ENCODE measurements at places on chromosomes 5 and 9.
A peak's percentile ranks its signal among the peaks of the same experiment; 100 is the strongest.

DNA sequence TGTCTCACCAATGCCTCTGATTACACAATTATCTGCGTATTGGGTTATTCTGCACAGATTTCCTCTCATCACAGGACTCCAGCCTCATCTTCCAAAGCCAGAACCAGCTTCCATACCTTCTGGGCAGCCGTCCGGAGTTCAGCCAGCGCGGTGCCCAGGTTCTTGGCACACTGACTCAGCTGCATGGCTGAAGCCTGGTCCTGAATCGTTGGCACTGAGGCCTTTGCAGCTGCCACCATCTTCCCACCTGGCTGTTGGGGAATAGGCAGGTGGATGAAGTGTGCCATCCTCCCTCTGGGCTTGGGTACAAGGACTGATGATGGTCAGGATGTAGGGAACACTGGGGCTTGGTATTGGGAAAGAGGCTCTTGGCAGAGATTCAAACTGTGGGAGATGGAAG lies 17.9 kb downstream of the TLN1 start:
- no peak for DNase-seq

- no peak for DNase-seq
These were observed 97.3 kb downstream of the MRPL36 start for GRCh38 chr5:1702318-1702717.

DNA sequence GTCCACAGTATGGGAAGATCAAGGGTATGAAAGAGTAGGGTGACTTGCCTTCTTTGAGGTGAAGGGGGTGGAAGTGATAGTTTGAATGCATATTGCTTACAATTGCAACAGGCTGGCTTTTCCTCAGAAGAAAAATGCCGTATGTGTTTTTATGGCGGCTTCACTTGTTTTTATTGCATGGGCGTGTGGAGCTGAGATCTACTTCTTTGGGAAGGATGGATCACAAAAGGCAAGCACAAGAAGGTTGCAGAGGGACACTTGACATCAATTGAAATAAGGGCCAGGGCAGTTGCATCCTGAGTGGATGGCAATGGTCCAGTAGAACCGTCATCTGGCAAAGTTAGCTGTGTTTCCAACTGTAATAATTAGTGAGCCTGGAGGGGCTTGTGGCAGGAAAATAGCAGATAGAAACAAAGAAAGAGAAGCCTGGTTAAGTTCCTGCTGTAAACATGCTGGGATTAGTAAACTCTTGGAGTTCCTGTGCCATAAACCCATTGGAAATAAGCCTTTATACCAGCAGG lies 138.4 kb downstream of the NTRK2 start:
- no peak for DNase-seq

DNA sequence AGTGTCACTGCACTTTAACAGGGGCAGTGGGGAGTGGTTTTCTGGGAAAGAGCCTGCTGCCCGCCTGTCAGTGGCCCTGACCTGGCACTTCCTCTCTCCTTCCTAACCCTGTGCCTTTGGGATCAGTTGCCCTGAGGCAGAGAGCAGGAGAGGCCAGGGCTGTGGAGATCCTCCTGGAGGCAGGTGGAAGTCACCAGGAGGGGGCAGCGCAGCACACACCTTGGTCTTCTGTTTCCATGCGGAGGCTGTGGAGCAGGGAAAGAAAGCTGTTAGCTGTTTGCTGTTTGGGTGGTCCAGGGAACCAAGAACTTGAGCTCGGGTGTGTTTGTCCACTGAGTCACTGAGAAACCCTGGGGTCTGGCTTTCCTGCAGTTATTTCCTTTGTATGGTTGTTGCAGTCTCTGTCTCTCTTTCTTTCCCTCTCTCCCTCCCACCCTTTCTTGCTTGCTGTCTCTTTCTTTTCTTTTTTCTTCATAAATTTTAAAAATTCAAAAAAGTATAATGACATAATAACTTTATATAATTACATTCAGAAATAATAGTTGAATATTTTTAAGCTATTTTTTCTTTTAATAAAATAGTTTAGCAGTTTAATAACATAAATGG lies 28.1 kb downstream of the NTRK2 start:
- DNase-seq: no peak

- DNase-seq: no peak
These were observed 49.7 kb downstream of the FAM174A start for GRCh38 chr5:100584889-100585288.

- DNase-seq: no peak
These were observed 20.9 kb downstream of the MORN5 start for GRCh38 chr9:122180633-122181032.

- DNase-seq: no peak
These were observed 101.3 kb upstream of the PHYKPL start for GRCh38 chr5:178333821-178334481.

GRCh38 chr5:54302267-54302687 lies 8.1 kb downstream of the ARL15 start:
- DNase-seq: no peak

DNA sequence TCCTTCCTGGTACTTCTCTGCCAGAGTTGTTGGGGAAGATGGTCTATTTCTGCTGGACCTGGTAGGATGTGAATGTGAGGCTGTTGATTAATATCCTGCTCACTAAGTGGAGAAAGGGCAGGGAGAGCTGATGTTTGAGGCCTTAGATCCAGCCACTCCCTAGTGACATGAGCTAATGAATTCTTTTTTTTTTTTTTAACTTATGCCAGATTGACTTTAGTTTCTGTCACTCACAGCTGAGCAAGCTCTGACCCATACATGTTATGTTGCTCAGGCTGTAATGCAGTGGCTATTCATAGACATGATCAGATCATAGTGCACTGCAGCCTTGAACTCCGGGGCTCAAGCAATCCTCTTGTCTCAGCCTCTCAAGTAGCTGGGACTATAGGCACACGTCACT lies 75.1 kb upstream of the SPRY4 start:
- DNase-seq: no peak

GRCh38 chr9:33198165-33198564 lies 31.0 kb upstream of the B4GALT1 start:
- no peak for DNase-seq

DNA sequence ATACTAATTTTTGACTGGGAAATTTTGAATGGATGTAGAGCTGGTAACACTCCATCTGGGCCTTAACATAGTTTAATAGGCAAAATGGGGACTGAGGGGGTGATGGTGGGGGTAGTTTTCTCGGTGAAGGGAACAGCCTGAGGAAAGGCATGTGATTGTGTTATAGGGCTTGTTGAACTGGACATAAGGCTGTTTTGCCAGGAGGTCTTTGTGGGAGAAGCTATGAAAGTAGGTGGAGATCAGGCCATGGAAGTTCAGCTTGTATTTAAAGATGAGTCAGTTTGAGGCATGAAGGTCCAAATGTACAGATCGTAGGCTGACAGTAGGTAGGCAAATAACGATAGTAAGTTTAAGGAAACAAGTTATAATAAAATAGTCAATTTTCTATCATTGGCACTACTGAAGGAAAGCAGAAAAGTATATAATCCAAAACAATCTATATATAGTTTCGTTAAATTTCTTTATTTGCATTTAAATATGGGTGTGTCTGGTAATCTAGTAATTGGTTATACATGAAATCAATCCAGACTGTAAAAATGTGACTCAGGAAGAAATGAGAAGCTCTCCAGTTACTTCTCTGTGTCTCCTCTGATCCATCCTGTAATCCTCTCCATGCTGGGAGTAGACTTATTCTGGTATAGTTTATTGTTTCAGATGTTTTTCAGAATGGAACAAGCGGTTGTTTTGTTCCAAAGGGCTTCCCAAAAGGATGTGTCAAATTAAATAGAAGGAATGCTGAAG lies 2.8 kb downstream of the CSNK1G3 start:
- no peak for DNase-seq

DNA sequence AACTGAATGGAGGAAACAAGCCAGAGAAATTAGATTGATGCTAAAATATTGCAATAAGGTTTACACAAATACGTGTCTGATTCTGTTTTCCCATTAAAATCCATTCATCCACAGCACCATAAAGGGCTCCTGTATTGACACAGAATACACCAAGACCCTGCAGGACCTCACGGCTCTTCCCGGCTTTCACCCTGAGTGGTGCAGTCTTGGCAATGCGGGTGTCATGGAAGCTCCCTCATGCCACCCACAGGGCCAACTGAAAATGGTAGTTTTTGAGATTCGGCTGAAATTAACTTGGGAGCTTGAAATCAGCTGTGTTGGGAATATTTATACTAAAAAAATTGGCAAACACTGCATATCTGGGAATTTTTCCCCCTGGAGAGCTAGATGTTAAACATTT lies 17.3 kb upstream of the EXOC3 start:
- DNase-seq: no peak

- DNase-seq: no peak
These were observed 137.2 kb downstream of the PRKACG start for GRCh38 chr9:68876681-68877080.

DNA sequence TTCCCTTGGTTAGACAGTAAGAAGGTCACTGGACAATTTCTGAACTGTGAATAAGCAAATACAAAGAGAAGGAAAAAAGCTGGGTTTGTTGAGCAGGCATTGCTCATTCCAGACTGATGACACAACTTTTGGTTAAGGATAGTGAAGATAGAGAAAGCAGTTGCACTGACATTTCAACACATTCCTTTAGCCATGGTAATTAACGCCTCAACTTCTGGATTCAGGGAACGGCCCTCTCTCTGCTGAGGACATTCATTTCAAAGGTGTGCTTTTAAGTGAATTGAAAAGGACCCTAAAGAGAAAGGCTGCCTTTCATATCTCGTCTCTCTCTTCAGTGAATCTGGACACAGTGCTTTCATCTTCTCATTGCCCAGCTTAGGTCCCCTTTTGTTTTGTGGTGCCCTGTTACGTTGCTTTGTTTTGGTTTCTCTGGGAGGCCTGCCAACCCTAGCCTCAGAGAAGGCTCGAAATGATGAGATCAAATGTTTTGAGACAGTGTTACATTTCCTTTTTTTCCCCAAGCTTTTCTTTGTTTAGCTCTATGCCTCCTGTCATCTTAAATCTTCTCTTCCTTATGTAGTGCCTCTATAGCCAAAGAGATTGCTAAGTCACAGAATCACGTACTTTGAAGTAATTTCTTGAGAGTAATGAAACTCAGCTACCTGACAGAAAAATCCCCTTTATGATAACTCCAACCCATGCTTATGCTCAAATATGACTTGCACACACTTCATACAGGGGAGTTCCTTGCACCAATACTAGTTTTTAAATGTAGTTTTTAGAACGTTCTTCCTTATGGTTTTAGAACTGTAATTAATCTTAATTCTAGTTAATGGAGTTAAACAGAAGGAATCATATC lies 94.4 kb upstream of the IFNE start:
- DNase-seq: no peak

GRCh38 chr5:93378073-93378472 lies 202.9 kb downstream of the NR2F1-AS1 start:
- no peak for DNase-seq

- no peak for DNase-seq
These were observed 195.0 kb downstream of the ADAMTSL1 start for GRCh38 chr9:18668944-18669343.

DNA sequence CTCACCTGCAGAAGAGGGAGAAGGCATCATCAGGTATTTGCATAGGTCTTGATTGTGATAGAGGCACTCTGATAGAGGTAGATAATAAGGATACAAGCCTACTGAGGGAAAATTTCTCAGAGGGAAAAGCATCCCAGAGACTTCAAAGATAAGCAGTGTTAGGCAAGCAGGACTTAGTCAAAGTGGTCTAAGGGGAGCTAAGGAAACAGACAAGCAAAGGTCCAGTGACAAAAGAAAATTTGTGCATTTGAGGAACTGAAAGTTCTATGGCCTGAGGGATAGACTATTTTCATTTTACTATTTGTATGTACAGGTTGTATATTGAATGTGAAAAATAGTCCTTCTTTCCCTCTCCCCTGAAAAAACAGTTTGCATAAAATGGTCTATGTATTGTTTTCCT lies 27.4 kb downstream of the OXCT1 start:
- DNase-seq: no peak

- no peak for DNase-seq
These were observed 523.5 kb upstream of the CLINT1 start for GRCh38 chr5:158382473-158382872.

- peak; percentile 38 for DNase-seq
These were observed 891.3 kb downstream of the TLE1 start for GRCh38 chr9:80797831-80798688.

Measured in DMS79 treated with DMSO at 0.1 percent for 48 hours (cell line).